ENCODE measurements at places on chromosomes 7 and 10.

GRCh38 chr7:122750389-122750788, 47.7 kb upstream of the RNF148 start:
- no peaks in the 10 kb centered on the region for H3K36me3 ChIP-seq
- DNase-seq, result peak; percentile 8
- H3K4me3 ChIP-seq, result no peak overlapping the region
- peaks cover 2% of the 10 kb centered on the region for H3K27me3 ChIP-seq
- H3K4me1 ChIP-seq, result peaks cover 2% of the 10 kb centered on the region
- no peak overlapping the region for H3K27ac ChIP-seq

DNA sequence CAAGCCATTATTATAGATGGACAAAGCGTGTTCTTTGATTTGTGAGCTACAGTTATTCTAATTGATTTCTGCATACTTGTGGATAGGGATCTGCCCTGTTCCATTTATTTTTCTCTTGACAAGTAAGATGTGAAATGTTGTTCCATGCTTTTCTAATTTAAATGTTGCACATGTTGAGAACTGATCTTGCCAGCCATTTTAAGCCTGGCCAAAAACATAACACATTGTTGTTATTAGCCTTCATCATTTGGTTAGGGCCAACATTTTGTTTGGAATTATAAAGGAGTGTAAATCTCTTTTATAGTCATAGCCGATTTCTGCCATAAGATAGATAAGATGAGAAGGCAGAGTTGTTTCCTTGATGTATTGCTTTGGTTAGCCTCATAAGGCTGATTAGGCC, 117.0 kb downstream of the WNT2 start:
- no peak overlapping the region for H3K27ac ChIP-seq
- no peak for DNase-seq
- no peaks in the 10 kb centered on the region for H3K36me3 ChIP-seq
- H3K4me3 ChIP-seq, result no peak overlapping the region
- peaks cover 1% of the 10 kb centered on the region for H3K4me1 ChIP-seq

- no peak for DNase-seq
- H3K27me3 ChIP-seq, result no peaks in the 10 kb centered on the region
- H3K4me1 ChIP-seq, result peaks cover 6% of the 10 kb centered on the region
- H3K4me3 ChIP-seq, result no peak overlapping the region
- no peaks in the 10 kb centered on the region for H3K36me3 ChIP-seq
Observed at GRCh38 chr10:119500123-119500795, 42.3 kb downstream of the RGS10 start.

DNA sequence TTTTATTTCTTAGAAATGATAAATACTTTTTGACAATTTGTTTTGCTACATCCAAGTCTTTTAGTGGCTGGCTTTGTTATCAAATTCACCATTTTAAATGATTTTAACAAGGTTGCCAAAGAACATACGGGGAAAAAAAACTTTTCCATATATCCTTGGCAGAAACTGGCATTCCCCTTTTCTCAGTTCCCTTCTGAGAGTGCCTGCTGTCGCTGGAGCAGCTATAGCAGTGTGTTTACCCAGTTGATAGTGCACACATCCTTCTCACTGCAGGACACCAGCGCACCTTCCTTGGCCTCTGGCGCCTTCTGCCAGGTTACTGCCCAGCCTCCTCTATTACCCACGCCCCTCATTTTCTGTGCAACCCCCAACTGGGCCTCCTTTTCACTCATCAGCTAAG, 94.1 kb downstream of the ALOX5 start:
- H3K27ac ChIP-seq, result no peak overlapping the region
- H3K36me3 ChIP-seq, result no peaks in the 10 kb centered on the region
- H3K4me1 ChIP-seq, result peaks cover 10% of the 10 kb centered on the region
- no peak for DNase-seq

DNA sequence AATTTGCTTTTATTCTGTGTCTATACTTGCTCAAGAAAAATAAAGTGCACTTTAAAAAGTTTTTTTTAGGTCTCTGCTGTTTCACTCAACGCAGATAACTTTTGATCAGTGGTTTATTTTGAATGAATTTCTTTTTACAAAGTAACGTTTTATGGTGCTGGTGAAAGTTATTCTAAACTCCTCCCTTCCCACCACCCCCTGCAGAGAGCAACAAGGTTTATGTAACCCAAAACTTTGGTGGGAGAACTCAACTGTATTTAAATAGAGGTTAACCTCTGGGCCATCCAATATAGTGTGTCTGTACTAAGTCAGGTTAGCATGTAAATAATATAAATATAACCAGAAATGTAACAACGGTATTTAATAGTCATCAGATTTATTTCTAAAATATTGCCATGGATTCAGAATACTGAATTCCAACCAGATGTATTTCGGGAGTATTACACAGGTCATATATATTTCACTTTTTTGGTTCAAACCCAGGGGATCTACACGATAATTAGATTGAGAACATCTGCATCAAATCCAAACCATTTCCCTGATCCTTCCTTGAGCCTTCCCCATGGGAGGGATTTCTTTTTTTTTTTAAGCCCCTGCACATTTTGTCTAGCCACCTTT, 3.9 kb upstream of the CUX1 start:
- peaks cover 6% of the 10 kb centered on the region for H3K4me1 ChIP-seq
- H3K27ac ChIP-seq, result no peak overlapping the region
- no peak overlapping the region for H3K4me3 ChIP-seq
- peaks cover 39% of the 10 kb centered on the region for H3K27me3 ChIP-seq

- DNase-seq, result no peak
- H3K4me1 ChIP-seq, result no peaks in the 10 kb centered on the region
- no peaks in the 10 kb centered on the region for H3K36me3 ChIP-seq
Observed at GRCh38 chr10:122701652-122702051, 2.0 kb upstream of the C10orf120 start.

- DNase-seq, result no peak
- H3K36me3 ChIP-seq, result no peaks in the 10 kb centered on the region
- no peaks in the 10 kb centered on the region for H3K27me3 ChIP-seq
- H3K4me3 ChIP-seq, result no peak overlapping the region
- peaks cover 12% of the 10 kb centered on the region for H3K4me1 ChIP-seq
- no peak overlapping the region for H3K27ac ChIP-seq
Observed at GRCh38 chr10:70756700-70757360, 28.3 kb downstream of the TBATA start.

DNA sequence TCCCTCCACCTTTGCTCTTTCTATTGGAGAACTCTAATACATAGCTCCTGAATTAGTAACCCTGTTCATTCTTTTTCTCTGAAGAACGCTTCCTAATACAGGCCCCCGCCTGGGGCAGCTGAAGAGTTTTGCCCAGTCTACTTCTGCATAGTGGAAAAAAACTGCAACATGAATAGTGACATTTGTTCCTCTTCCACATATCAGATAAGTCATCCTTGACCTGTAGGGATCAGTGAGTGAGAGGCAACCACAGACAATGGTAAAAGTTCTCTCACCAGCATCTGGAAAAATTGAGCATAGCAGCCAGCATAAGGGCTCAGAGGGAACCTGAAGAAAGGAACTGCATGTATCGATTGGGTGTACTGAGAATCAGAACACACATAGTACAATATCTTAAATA, 262.0 kb downstream of the STK31 start:
- no peak overlapping the region for H3K27ac ChIP-seq
- no peaks in the 10 kb centered on the region for H3K4me1 ChIP-seq
- no peak overlapping the region for H3K4me3 ChIP-seq
- no peaks in the 10 kb centered on the region for H3K36me3 ChIP-seq

GRCh38 chr10:26491934-26492333, 53.8 kb downstream of the APBB1IP start:
- no peak overlapping the region for H3K27ac ChIP-seq
- H3K4me1 ChIP-seq, result no peaks in the 10 kb centered on the region
- DNase-seq, result no peak

- no peak for DNase-seq
Observed at GRCh38 chr7:121019018-121019417, 30.5 kb downstream of the CPED1 start.

DNA sequence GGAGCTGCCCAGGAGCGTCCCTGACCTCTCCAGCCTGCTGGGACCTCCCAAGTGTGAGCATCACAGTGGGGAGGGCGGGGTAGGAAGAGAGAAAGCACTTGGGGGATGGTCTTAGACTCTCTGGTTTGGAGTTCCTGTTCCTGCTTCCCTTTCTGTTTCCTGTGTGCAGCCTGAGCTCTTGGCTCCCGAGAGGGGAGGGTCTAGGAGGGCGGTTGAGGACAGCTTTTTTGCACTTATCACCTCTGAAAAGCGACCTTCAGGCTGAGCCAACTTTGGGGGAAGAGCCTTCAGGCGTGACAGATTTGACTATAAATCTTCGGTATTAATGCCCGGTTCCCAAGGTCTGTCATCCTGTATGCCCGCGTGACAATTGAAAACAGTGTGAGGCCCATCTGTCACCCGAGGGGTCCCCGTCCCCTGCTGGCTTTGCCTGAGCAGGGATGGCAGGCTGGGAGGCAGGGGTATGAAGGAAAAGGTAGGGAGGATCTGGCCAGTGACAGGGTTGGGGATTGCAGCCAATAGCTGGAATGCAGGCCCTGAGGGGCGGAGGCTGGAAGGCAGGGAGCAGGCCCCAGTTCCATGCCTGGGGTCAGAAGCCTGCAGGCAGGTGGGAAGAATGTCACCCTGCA, 78.6 kb downstream of the CDH23 start:
- no peak overlapping the region for H3K27ac ChIP-seq
- peaks cover 34% of the 10 kb centered on the region for H3K27me3 ChIP-seq
- no peaks in the 10 kb centered on the region for H3K36me3 ChIP-seq
- H3K4me3 ChIP-seq, result no peak overlapping the region
- H3K4me1 ChIP-seq, result no peaks in the 10 kb centered on the region
- DNase-seq, result no peak

DNA sequence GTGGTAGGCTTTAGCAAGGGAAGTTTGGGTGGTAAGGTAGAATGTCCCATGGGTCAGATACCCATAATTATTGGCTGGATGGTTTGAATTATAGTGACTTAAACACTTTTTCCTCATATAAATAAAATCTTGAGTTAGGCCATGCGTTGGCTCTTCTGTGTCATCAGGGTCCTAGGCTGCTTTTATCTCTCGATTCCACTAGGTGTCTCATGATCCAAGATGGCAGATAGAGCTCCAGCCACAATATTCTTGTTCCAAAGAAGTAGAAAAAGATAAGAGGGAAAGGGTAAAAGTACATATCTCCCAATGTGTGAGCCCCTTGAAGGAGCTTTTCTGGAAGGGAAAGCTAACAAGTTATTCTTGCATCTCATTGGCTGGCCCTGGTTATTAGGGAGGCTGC, 144.7 kb downstream of the GRK5 start:
- no peak overlapping the region for H3K4me3 ChIP-seq
- no peak for DNase-seq
- no peak overlapping the region for H3K27ac ChIP-seq
- no peaks in the 10 kb centered on the region for H3K4me1 ChIP-seq

GRCh38 chr7:85014936-85015660, 171.8 kb downstream of the SEMA3D start:
- H3K27ac ChIP-seq, result no peak overlapping the region
- H3K36me3 ChIP-seq, result no peaks in the 10 kb centered on the region
- no peaks in the 10 kb centered on the region for H3K27me3 ChIP-seq
- H3K4me1 ChIP-seq, result peaks cover 4% of the 10 kb centered on the region

DNA sequence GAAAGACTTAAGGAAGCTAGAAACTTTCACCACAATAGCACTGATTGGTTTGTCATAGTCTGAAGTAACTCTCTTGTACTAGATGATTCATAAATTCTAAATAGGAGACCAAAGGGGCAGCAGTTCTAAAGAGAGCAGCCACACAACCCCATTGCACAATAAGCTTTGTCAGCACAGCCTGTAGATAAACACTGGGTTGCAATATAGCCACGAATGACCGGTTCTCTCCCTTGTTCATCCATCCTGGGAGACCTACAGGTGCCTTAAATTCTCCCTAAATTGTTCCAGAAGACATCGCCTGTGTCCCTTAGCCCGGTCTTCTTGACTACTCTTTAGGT, 167.0 kb downstream of the SNX13 start:
- H3K36me3 ChIP-seq, result no peaks in the 10 kb centered on the region
- H3K27me3 ChIP-seq, result no peaks in the 10 kb centered on the region
- H3K27ac ChIP-seq, result no peak overlapping the region
- DNase-seq, result no peak

- H3K27me3 ChIP-seq, result no peaks in the 10 kb centered on the region
- no peaks in the 10 kb centered on the region for H3K4me1 ChIP-seq
- DNase-seq, result no peak
- no peak overlapping the region for H3K4me3 ChIP-seq
- no peaks in the 10 kb centered on the region for H3K36me3 ChIP-seq
Observed at GRCh38 chr10:53033396-53033795, 260.8 kb upstream of the MBL2 start.
